ENCODE measurements at places on chromosomes 4 and X. TPM values are rescaled to one million over a fixed set of nuclear protein-coding genes. Genes with fewer than 3 reads are reported as not detected.
A peak's percentile ranks its signal among the peaks of the same experiment; 100 is the strongest.

- DNase-seq, result no peak
Measured at GRCh38 chr4:67616478-67616877, 58.0 kb downstream of the STAP1 start.

The CLNK gene
- 0.18 TPM for total RNA-seq

The TNIP2 gene
- total RNA-seq, result 46.1 TPM

DNA sequence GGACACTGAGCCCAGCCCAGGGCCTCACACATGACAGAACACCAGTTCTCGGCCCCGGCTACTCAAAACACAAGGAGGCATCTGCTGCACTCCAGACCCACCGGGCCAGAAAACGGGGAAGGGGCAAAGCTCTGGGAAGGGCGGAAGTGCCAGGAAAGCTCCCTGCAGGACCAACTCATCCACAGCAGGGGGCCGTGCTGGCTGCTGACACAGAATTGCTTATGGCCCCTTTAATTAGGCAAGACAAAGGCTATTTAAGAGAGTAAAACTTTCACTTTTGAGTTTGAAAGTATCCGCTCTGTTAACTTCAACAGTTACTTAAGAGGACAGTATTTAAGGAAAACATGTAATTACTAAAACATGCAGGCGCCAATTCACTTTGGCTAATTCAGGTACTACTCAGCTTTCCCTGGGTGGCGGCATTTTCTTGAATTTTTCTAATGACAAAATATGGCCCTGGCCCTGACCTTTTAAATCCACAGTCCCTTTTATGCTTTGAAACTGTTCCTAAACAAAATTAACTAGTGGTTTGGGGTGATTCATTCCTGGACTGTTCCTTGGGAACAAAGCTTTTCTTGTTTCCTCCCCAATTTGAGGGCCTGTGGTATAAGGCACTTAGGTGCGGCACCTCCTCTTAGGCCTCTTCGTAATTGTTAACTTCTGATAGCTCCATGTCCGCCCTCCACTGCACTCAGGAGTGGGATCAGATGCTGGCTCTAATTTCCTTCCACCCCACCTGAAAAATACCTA is 40.4 kb downstream of the NSG1 start:
- DNase-seq, result no peak

The DDIT4L gene
- 0.95 TPM for total RNA-seq

DNA sequence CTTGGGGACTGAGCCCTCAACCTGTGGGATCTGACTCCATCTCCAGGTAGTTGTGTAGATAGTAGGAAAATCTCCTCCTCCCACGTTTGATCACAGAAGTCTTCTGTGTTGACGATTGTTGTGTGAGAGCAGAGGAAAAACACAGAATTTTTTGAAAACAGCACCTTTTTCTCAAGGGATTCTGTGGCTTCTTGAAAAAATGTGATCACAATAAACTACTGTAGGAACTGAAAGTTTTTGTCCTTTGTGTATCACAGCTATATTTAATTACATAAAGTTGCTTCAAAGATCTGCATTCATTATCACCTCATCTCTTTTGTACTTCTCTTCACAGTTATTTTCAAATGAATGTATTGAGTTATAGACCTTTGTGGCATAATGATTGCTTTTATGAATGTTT is 85.1 kb downstream of the AFF1 start:
- no peak for DNase-seq

- DNase-seq, result peak; percentile 95
Measured at GRCh38 chrX:154371017-154371788, 3.2 kb downstream of the FLNA start.

DNA sequence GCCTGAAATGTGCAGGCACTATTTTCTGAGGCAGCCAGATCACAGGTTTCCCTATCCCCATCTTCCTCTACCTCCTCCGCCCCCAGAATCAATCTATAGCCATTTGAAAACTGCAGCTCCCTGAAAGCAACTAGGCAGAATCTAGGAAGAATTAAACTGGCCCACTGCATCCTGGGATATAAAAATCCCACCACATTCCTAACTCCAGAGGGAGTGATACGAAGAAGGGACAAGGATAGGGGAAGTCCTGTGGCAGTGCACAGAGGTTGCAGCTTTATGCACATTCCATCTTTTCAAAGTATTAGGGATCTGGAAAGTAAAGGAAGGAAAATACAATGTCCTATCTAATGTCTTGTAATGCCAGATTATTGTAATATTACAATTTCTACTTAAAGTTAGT is 18.3 kb upstream of the HERC3 start:
- DNase-seq, result no peak

The MCUB gene
- 62.3 TPM for total RNA-seq

The PLXNB3 gene
- total RNA-seq, result 8.2 TPM

The SSX3 gene
- total RNA-seq, result not detected

- DNase-seq, result peak; percentile 70
Measured at GRCh38 chrX:17377795-17378194, 2.8 kb downstream of the NHS start.

The PABPC1L2A gene
- total RNA-seq, result not detected

DNA sequence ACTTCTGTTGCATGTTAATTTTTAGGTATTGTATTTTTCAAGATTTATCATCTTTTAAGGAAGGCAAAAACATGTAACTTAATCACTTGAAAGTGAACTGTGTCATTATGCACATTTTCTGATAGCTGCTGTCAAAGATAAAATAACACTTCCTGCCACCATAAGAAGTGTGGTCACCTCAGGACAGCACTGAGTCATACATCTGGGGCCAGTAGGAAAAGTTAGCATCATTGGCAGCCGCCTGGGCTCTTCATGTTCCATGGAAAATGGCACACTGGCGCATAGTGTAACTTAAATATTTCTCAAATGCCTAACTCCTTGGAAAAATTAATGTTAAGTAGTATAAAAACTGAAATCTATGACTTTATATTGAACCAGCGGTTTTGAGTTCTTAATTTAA is 24.2 kb downstream of the CNKSR2 start:
- peak; percentile 39 for DNase-seq

The SPACA5 gene
- not detected for total RNA-seq

The TAF7L gene
- total RNA-seq, result not detected

DNA sequence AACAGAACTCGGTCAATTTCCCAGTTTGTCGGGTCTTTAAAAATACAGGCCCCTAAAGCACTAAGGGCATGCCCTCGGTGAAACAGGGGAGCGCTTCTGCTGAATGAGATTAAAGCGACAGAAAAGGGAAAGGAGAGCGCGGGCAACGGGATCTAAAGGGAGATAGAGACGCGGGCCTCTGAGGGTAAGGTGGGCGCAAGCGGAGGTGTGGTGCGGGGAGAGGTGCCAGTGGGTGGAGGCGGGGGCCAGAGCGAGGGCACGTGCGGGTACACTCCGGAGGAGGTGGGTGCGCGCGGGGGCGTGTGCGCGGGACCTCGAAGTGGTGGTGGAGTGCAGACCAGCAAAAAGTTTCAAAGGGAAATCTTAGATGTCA is 787 bp upstream of the TET2 start:
- peak; percentile 55 for DNase-seq
